ENCODE measurements at places on chromosomes 1 and 21. TPM values are rescaled to one million over a fixed set of nuclear protein-coding genes. Genes with fewer than 3 reads are reported as not detected.

- DNase-seq = no peak
Observed at GRCh38 chr1:203930342-203930741, 68.9 kb downstream of the SNRPE start.

Gene TNFRSF9
- 0.15 TPM for total RNA-seq

Gene KRTAP10-9
- total RNA-seq = not detected

- no peak for DNase-seq
Observed at GRCh38 chr1:114105421-114105979, 48.2 kb downstream of the SYT6 start.

- no peak for DNase-seq
Observed at GRCh38 chr21:39610703-39611102, 2.0 kb upstream of the B3GALT5 start.

- no peak for DNase-seq
Observed at GRCh38 chr1:232207073-232207866, 422.7 kb downstream of the SIPA1L2 start.

GRCh38 chr1:108028841-108029388 lies 63.9 kb upstream of the VAV3 start:
- DNase-seq = no peak

DNA sequence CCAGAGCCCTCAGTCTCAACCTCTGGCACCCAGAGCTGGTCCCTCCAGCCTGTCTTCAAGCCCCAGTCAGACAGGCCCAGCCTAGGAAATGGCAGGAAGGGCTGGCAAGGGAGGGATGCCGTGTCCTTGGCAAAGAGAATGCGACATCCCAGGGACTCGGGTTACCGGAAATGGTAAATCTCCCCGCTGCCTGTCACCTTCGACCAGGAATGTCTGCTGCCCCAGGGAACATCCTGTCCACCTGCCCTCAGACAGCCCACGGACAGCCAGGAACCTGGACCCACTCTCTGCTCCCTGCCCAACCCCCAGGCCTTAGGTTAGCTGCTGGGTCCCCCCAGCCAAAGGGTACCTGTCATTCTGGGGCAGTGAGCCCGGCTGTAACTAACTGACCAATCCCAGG lies 23.9 kb downstream of the HSPG2 start:
- no peak for DNase-seq

DNA sequence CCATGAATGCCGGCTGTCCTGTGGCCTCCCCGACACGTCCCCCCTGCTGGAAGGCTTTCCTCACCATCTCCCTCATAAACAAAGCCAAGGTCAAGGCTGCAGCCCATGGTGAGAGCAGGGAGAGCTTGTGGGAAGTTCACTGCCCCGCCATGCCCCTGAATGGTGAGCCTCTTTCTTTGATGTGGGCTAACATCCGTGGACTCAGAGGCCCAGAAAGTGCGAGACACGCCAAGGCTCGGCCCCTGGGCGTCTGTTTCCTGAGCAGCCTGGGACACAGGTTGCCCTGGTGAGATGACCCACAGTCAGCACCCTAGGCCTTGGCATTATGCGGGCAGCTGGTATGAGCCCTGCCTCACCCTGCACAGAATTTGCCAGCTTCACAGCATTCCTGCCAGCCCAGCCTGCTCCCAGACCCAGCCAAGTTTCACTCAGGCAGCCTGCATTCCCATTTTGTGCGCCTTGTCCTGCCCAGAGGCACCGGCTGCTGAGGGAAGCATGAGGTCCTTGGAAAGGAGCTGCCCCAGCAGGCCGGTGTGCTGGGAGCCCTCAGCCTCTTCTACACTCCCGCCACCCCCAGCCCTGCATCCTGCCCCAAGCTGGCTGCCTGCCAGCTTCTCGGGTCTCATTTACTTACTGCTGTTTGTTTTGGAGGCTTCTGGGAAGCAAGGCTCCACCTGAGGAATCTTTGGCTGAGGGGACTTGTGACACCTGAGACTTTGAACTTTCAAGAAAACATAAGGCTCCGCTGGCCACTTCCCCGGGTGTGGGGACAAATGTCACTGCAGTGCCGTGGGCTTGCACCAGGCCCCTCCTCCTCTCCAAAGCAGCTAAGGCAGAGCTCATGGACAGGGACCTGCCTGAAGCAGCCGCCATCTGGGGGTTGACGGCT lies 31.9 kb downstream of the NEK2 start:
- DNase-seq = no peak

DNA sequence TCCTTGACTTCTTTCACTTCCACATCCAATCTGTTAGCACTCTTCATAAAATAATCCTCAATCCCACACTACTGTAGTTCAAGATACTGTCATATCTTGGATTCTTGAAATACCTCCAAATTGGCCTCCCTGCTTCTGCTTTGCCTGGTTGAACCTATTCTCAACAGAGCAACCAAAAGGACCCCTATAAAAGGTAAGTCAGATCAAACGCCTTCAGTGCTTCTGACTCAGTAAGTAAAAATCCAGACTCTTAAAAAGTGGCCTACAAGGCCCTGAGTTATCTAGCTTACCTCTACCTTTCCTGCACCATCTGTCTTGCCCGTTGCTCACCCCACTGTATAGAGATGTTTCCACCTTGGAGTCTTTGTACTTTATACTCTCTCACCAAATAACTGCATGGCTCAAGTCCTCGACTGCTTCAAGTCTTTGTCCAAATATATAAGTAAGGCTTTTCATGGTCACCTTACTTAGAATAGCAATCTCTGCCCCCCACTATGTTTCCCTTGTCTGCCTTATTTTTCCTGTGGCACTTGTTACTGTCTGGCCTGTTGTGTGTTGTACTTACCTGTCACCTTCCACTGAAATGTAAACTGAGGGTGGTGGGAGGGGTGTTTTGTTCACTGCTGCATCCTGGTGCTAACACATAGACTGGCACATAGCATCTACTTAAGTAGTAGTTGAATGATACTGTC lies 5.1 kb upstream of the PIGV start:
- DNase-seq = no peak

Gene NDUFS2
- 112 TPM for total RNA-seq

Gene SYCP1
- not detected for total RNA-seq

Gene HSD17B7
- 38.7 TPM for total RNA-seq

GRCh38 chr1:16202281-16203210 lies 9.9 kb downstream of the ARHGEF19 start:
- no peak for DNase-seq

DNA sequence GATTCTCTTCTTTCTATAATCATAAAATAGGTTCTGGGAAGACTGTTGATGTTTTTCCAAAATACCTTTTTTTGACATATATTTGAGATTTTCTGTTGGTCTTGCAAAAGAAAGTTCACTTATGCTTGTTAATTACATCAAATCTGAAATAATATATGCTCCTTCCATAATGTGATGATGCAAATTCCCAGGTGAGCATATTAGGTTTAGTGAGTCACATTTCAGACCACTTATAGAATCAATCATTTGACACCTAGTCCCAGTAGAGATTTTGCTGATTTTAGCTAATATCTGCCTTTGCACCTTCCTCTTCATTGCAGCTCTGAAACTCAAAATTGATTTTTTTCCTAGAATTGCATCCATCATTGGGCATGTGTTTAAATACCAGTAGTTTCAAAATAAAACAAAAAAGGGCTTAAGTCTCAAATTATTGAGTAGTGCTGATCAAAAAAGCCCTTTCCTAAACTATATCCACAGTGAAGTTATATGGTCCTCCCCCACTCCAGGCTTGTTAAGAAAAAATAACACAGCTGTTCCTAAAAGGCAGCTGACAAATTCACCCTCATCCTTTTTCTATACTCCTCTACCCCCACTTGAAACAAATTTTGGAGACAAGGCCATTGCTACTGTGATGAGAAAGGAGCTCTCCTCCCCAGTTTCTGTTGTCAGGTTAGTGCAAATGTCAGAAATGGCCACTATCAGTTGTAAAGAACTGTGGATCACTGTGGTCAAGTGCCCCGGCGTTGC lies 37.1 kb upstream of the KCNQ4 start:
- no peak for DNase-seq

DNA sequence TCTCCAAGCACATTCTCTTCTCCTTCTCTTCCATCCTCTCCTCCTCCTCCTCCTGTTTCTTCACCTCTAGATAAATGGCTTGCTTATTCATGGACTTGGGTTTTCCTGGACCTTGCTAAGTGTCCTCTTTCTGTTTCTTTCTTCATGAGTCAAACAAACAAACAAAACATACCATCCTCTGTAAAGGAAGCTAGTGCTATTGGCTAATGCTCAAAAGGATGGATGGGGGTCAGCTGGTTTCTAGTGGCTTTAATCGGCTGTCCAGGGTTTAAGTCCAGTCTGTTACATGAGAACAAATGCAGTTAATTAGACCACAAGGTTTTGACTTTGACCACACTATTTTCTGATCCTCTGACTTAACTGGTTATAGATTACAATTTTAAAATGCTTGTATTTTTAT lies 83.8 kb upstream of the TSPAN2 start:
- no peak for DNase-seq

- no peak for DNase-seq
Observed at GRCh38 chr1:58848818-58849411, 65.1 kb upstream of the JUN start.

DNA sequence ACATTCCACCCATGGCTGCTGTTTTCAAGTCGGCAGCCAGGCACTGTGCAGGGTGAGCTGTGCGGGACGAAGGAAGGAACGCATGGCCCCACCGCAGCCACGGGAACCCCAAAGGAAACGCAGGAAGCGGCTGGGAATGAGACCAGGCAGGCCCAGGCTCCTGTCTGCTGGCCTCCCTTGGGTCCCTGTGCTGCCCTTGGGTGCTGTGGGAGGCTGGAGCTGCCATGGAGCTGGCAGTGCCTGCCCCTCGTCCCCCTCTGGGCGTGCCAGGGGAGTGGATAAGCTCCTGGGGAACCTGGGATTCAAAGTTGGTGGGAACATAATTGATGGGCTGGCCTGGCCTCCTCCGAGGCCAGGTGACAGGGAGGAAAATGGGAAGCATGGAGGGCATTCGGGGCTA lies 5.3 kb upstream of the KRTAP10-4 start:
- DNase-seq = no peak

DNA sequence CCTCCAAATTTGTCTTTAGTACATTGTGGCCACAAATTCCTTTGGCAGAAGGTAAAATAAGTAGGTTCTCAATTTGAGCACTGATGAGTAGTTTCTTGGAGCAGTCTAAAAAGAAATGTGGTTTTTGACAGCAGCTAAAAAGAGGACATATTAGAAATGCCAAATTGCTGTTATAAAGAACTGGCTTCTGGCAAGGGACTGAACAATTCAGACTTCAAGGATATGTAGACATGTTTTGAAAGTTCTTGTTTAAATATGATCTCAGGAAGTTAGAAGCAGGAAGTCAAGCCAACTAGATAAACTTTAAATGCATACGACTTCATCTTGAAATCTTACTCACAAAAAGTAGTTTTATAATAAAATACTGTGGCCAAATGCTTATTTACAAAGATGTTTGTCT lies 18.8 kb downstream of the C1orf52 start:
- DNase-seq = no peak

Gene AMY2A
- not detected for total RNA-seq

Measured in glutamatergic neuron (in vitro differentiated cells).